ENCODE measurements at places on chromosomes 6 and 20.

GRCh38 chr6:23213193-23213592 is 643.8 kb downstream of the HDGFL1 start:
- peak; percentile 23 for DNase-seq

GRCh38 chr20:34311118-34312023 is 8.2 kb upstream of the AHCY start:
- peak; percentile 38 for DNase-seq

- DNase-seq: no peak
Observed at GRCh38 chr6:167796192-167796981, 30.3 kb upstream of the AFDN start.

- no peak for DNase-seq
Observed at GRCh38 chr20:59792300-59792699, 141.1 kb downstream of the SYCP2 start.

- DNase-seq: no peak
Observed at GRCh38 chr6:124573953-124574352, 388.3 kb upstream of the RNF217 start.

DNA sequence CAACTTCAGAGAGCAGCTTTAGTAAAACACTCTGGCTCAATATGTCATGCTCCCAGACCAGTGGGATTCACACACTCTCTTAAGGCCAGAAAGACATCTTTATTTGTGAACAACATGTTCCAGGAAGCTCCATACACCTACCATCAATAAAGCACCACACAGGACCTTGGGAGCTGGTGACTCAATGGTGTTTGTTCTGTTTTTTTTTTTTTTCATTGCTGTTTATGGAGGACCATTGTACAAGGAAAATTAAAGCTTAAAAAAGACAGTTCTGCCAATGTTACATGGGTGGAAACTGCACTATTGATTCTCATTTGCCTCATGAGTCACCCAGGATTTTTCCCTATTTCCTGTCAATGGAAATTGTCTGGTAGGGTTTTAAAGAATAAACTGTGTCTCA is 36.3 kb upstream of the TENT5A start:
- no peak for DNase-seq

GRCh38 chr20:41170386-41171105 is 33.2 kb downstream of the PLCG1 start:
- no peak for DNase-seq

- DNase-seq: no peak
Observed at GRCh38 chr6:5159162-5159561, 74.0 kb downstream of the PPP1R3G start.

DNA sequence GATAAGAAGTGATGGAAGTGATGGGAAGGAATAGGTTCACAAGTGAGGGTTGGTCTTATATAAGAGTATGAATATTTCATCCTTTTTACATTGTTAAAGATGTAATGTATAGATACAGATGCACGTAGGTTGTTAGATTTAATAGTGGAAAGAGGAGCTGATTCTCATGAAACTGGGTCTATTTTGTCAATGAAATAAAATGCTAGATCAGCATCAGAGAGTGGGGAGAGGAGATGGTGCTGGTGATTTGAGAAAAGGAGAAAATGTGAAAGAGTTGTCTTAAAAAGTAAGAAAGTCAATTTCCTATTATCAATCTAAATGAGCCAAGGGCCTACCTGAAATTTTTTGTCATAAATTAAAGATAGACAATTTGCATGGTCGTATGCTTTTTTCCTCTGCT is 82.8 kb upstream of the FYN start:
- no peak for DNase-seq

DNA sequence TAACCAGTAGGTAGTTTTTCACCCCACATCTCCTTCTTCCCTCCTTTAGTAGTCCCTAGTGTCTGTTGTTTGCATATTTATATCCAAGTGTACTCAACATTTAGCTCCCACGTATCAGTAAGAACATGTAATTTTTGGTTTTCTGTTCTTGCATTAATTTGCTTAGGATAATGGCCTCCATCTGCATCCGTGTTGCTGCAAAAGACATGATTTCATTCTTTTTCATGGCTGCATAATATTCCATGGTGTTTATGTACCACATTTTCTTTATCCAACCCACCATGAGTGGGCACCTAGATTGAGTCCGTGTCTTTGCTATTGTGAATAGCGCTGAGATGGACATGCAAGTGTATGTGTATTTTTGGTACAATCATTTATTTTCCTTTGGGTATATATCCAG is 306.8 kb downstream of the NKAIN2 start:
- no peak for DNase-seq

DNA sequence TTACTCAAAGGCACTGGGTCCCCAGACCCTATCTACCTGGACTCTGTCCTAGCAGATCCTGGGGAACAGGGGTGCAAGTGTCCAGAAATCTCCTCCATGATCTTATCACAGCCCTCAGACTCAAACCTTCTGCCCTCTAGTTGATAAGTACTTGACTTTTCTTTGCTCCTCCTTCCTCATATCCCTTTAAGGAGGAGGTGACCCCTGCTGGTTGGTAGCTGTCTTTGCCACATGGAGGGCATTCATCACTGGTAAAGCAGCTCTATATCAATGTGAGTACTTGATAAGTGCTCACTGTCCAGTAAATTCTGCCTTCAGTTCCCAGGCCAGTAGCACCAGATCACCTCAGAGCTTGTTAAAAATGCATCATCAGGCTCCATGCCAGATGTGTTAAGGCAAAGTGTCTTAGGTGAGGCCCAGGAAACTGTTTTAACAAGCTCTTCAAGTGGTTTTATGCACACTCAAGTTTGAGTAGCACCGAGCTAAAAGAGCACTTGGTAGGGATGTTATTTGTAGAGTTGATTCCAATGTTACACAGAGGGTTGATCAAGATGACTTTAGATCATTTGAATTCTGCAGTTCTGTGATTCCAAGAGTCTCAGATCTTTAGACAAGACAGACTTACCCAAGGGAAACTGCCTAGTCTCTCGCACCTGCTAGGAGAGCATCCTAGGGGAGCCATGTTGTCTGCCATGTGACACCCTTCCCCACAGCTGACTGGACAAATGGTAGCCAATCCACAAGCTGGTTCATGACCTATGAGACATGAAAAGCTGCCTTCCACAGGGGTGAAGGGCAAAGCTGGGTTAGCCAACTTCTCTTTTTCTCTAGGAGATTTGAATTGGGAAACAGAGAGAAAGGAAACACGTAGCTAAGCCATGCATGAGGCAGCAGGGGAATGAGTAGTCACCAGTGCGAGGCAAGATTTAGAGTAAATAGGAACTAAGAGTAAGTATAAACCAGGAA is 18.6 kb downstream of the TREML2 start:
- DNase-seq: peak; percentile 64

DNA sequence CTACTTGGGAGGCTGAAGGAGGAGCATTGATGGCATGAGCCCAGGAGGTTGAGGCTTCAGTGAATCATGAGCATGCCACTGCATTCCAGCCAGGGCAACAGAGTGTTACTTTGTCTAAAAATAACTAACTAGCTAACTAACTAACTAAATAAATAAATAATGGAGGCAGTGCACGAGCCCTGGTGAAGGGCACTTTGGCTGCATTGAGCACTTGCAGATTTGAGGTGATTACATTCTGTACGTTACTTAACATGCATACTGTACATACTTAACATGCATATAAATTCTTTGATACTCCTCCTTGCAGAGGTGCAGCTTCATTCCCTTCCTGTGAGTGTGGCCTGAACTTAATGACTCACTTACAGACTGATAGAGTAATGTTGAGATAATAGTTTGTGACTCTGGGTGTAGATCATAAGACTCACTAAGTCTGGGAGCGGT is 10.7 kb downstream of the HLA-A start:
- peak; percentile 75 for DNase-seq

- DNase-seq: peak; percentile 58
Observed at GRCh38 chr20:51318058-51318949, 224.2 kb downstream of the NFATC2 start.

GRCh38 chr6:158149641-158150040 is 18.4 kb downstream of the SERAC1 start:
- DNase-seq: no peak

- no peak for DNase-seq
Observed at GRCh38 chr20:24112360-24112759, 123.8 kb upstream of the GGTLC1 start.

DNA sequence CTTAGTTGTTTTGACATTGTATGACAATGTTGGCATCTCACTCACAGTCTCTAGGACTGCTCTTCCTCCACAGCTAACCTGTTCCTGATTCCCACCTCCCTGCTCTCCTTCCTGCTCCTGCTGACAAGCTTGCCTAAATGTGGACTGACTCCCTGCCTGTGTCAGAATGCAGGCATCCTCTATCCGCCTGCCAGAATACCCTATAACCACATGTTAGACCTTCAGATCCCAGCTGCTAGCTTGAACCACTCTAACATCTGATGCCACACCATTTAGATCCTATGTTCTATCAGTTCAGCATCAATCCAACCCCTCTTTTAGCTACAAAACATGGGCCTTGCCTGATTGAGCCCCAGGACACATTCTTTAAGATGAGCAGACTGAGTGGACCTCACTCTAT is 12.2 kb downstream of the FILIP1 start:
- DNase-seq: no peak

- no peak for DNase-seq
Observed at GRCh38 chr6:170512249-170512648, 40.9 kb downstream of the PSMB1 start.

DNA sequence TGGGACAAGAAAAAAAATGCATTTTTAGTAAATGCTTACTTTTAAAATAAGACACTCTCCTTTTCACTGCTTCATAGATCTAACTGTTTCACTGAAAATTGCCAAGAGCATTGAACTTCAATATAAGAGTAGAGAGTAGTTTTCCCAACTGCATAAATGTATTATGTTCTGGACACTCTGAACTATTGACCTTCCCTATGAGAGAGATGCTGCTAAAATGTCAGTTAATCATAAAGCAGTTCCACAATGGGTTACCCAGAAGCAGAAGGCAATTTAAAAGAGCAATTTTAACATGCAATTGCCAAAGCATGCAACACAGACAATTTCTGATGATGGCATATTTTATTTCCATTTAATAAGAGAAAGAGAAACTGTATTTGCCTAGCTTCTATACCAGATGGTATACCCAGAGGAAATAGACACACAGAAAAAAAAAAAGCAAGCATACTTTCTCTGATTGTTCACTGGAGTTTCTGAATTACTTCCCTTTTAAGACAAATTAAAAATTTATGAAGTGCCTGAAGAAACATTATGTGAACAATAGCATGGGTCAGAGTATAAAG is 279.1 kb upstream of the THEMIS start:
- DNase-seq: no peak

DNA sequence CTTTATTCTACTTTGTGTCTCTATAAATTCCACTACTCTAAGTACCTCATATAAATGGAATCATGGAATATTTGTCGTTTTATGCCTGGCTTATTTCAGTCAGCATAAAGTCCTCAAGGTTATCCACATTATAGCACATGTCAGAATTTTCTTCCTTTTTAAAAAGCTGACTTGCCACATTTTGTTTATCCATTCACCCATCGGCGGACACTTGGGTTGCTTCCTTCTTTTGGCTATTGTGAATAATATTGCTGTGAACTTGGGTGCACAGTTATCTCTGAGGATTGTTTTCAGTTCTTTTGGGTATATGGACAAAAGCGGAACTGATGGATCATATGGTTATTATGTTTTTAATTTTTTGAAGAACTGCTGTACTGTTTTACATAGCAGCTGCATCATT is 39.1 kb upstream of the ME1 start:
- DNase-seq: no peak

- no peak for DNase-seq
Observed at GRCh38 chr6:15429141-15430110, 183.6 kb downstream of the JARID2 start.

GRCh38 chr6:2877057-2877882 is 25.8 kb downstream of the SERPINB9 start:
- peak; percentile 63 for DNase-seq

DNA sequence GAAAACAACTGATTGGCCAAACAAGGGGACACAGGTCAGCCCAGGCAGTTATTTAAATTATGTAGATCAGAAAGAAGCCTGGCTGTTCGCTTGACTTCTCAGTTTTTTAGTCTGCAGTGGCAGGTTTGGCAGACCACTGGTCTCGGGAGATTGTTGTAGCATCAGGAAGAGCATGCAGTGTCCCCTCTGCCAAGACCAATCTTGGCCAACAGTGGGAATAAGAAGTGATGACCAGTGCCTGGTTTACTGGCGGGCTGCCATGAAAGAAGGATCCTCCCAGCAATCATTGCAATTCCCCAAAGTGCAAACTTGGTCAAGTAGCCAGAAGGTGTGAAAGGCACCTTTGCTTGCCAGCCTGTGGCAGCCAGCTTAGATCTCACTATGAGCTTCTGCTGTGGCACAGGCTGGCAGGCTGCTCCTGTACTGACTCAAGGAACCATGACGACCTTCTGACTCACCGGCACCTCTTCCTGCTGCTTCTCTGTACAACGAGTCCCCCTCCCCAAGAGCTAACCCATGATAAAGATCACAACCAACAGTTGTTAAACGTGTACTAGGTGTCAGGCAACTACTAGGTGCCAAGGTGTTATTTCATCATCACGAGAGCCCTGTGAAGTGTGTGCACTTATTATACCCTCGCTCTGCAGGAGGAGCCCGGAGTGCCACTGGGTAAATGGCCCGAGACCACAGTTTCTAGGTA is 76.8 kb upstream of the DUSP22 start:
- no peak for DNase-seq

DNA sequence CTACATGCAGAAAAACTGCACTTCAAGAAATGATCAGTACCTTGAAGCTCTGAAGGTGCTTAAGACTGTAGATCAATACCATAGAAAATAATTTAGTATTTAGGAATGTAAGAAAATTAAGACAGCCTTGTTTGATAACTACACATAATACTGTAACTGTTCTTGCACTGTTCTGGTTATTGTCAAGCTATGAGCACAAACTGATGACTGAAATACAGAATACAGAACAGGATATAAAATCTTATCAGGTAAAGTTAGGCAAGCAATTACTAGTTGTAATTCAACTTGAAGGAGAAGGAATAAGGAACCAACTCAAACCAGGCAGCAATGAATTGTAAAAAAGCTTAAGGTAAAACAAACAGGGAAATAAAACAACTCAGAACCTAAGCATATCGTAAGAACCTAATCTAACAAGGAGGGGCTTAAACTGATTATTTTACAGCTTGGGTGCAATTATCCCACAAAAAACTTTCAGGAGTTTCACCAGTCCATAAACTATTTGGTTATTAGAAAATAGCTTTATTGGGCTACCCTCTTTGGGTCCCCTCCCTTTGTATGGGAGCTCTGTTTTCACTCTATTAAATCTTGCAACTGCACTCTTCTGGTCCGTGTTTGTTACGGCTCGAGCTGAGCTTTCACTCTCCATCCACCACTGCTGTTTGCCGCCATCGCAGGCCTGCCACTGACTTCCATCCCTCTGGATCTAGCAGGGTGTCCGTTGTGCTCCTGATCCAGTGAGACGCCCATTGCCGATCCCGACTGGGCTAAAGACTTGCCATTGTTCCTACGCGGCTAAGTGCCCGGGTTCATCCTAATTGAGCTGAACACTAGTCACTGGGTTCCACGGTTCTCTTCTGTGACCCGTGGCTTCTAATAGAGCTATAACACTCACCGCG is 97.7 kb downstream of the ATG5 start:
- no peak for DNase-seq

- DNase-seq: no peak
Observed at GRCh38 chr20:3765171-3765882, 2.2 kb downstream of the ADISSP start.

GRCh38 chr6:43951063-43951755 is 176.0 kb downstream of the MRPL14 start:
- peak; percentile 90 for DNase-seq

Measured in cardiac muscle cell (in vitro differentiated cells and primary cell).